ENCODE measurements at places on chromosomes 5 and 9.

DNA sequence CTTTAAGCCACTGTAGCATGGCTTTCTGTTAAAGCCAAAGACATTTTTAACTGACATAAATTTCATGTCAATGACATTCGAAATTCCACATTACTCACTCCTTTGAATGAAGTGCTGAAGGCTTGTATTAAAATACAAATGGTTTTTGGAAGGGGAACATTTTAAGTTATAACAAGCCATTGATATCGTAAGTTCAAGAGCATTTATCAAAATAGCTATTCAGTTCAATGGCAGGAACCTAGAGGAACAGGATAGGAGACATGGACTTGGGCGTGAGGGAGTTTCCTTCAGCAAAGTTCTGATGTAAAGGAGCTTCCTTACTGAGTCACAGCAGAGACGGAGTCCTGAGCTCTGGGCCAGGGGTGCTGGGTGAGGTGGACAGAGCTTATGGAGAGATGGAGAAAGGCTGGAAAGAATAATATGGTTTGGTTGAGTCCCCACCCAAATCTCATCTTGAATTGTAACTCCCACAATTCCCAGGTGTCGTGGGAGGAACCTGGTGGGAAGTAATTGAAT is 631.8 kb downstream of the BNC2 start:
- no peak for DNase-seq

GRCh38 chr9:130940027-130940549 is 1.0 kb upstream of the FIBCD1 start:
- DNase-seq: no peak

GRCh38 chr9:137679249-137679648 is 60.4 kb downstream of the EHMT1 start:
- no peak for DNase-seq

DNA sequence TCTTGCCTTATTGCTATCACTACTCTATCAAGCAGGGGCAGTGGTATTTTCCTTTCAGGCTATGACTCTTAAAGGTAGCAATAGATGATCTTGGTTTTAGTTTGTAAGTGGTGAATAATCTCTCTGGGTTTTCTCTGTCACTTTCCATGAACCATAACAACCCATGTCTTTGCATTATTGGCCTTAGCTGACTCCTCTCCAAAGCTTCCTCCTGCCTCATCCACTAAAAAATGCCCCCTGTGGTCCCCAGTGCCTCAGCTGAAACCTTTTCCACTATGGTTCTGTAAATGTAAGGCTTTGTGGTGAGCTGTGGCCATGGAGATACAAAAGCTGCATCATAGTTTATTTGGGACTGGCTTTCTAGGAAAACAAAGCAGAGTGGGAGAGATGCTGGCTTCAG is 128.8 kb downstream of the GPBP1 start:
- no peak for DNase-seq

DNA sequence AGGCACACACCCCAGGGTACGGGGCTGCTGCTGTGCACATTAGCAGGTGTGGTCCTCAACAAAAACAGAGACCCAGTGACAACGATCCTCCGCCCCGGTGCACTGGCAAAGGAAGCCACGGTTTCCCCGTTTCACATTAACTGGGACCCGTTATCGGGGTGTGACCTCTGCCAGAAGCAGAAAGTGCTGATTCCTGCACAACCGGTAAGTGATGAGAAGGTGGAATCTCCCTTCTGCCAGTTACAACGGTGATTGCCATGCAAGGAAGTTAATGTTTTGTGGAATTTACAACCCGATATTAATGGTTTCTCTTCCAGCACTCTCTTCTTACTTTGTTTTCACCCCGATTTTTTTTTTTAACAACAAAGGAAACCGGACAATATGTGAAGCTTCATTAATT is 294.9 kb upstream of the IRX1 start:
- no peak for DNase-seq

DNA sequence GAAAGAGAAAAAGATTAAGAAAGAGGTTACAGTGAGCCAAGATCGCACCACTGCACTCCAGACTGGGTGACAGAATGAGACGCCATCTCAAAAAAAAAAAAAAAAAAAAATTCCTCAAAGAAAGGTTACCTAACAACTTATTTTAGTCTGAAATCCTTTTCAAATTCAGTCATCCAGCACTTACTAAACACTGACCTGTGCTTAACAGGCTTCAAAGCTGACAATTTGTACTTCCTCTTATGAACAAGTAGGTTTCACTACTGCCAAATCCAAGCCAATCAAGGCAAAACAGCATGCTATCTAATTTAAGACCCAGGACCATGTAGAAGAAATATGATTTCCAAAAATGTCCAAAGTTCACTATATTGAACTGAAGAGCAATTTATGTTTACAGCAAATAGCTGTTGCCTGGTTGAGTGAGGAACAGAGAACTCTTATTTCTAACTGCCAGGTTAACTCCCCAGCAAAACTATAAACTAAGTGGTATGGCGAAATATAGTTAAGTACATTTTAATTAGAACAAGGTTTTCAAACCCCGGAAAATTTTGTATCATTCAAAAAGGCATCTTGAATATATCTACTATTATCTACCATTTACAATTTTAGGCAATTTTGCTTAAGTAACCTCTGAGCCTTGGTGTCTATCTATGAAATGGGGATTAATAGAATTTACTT is 13.4 kb downstream of the PWWP2A start:
- DNase-seq: no peak

DNA sequence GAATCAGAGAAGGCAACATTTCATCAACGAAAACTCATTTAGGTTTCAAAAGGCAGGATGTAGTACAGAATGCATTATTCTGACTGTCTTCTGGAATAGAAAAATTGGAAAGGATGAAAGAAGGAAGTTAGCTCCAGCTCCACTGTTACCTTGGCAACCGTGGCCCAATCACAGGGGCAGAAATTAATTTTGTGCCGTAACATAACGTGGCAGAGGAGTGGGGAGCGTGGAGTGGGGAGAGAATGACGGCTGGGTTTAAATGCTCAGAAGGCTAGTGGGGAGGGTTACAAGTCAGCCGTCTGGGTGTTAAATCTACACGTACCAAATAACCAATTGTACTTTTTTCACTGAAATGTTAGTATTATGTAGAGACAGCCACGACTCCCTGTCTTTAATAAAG is 32.3 kb upstream of the EQTN start:
- DNase-seq: no peak

DNA sequence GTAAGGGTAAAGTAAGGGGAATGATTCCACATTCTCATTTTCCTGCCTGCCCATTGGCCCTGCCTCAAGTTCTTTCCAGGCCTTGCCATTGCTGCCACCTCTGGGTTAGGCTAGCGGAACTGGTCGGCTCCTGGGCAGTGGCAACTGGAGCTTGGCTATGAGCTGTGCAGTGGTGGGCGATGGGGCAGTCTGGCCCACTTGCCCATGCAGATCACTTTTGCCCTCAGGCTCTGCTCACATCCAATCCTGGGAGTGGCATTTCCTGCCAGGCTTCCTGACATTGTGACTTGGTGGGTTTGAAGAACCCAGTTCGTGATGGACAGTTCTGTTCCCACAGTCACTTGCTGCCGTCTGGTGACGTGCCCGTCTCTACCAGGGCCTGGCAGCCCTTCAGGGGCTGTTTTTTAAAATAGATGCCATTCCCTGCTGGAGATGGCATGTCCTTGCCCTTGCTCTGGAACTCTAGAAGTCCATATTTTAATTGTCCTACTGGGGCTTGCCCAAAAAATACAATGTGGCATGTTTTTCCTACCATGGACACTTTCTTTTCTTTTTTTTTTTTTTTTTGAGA is 86.1 kb downstream of the FGF18 start:
- no peak for DNase-seq

- DNase-seq: no peak
These were observed 31.0 kb downstream of the EFCAB9 start for GRCh38 chr5:172224996-172225395.

- DNase-seq: no peak
These were observed 45.2 kb downstream of the PAX5 start for GRCh38 chr9:36988848-36989247.

GRCh38 chr5:74285675-74286280 is 354.8 kb downstream of the ENC1 start:
- DNase-seq: no peak

Data from COLO829 (cell line).